ENCODE measurements at places on chromosomes 5 and 9.

GRCh38 chr5:178586396-178586795 is 3.8 kb downstream of the COL23A1 start:
- no peak for DNase-seq

GRCh38 chr9:32581512-32582143 is 8.7 kb upstream of the NDUFB6 start:
- peak; percentile 51 for DNase-seq

GRCh38 chr9:96121136-96121535 is 180.8 kb downstream of the HSD17B3 start:
- DNase-seq, result no peak

GRCh38 chr9:134670042-134670525 is 28.5 kb downstream of the COL5A1 start:
- DNase-seq, result no peak

DNA sequence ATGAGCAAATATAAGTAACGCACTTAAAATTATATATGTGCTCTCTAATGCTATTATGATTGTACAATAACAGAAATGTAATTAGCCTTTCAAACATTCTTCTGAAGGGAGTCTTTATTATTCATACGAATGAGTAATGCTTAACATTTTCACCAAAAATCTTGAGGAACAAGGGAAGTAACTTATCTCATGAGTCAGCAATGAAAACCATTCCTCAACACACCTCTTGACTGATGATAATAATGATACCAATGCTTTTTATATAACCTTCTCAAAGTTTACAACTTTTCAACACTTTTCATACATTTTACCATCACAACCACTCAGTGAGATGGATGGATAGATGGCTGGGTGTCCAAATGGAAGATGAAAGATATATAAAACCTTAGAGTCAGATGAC is 369.3 kb downstream of the BNC2 start:
- DNase-seq, result no peak
